ENCODE measurements at places on chromosomes 2 and 18.

- no peak for DNase-seq
Measured at GRCh38 chr18:49751427-49752094, 61.8 kb downstream of the ACAA2 start.

DNA sequence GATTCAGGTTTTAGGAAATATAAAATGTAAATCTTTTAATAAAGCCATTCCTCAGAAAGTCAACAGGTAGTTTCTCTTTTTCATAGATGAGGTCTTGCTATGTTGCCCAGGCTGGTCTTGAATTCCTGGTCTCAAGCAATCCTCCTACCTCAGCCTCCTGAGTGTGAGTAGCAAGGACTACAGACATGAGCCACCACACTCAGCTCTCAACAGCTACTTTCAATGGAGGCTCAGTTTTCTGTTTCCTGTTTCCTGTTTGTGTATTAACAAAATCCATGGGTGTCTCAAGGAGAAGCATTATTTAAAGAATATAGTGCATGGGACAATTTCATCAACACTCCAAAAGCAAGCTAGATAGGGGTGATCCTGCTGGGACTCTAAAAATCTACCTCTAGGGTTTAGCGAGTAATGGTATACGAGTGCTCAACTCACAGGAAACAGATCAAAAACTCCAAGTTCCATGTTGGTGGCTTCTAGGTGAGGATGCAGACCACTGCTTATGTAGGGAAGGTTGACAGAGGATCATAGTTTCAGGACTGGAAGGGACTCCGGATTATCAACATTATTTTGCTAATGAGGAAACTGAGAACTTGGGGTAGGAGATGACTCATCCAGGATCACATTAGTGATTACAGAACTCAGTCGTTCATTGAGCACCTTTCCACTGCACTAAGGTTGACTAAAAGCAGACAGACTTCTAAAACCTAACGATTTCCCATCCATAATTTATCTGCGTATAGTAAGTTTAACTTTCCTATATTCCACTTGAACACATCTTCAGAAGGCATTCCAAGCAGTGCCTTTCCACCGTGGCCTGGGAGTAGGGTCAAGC is 61.7 kb upstream of the WIPF1 start:
- DNase-seq = no peak

DNA sequence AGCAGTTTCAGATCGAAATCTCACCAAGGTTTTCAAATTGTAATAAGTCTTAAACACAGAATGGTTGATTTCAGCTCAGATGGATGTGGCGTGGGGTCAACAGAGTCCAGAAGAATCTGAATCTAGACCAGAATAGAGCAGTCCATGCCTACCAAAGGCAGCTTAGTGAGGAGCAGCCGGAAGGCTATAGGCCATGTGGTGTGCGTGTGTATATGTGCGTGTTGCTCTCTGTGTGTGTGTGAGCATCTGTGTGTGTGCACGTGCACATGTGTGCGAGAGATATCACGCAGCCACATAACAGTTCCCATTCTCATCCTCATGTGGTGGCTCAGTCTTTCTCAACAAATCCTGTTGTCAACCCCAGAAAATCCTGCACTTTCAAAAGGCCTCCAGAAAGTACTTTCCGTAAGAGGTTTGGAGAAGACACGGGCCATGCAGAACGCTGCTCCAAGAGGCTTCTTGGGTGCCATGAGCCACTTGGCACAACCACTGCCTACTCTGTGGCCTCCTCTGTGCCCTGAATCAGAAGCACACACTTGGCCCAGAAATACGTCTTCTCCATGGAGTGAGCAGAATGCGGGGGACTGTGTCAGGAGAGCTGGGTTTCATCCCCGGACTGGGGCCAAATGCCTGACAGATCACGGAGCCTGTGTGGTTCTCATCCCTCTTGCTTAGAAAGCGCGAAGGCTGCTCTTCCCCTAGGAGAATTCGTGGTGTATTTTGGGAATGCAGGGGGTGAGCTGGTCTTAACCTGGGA is 67.3 kb downstream of the ACKR3 start:
- no peak for DNase-seq

DNA sequence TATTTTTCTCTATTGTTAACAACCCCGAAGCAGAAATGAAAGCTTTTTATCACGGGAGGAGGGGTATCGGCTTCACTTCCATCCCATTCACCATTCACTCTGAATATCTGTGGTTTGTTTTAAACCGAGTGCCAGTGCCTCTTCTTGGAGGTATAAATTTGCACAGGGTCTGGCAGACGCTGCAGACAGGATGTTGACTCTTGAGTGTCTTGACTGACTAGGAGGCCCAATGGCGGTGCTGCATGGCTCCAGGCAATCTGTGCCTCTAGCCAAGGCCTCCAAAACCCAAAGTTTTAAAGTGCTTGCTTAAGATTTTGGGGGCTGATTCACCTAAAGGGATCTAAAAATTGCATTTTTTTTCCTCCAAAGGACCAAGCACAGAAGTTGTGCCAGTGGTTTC is 183.8 kb downstream of the LTBP1 start:
- no peak for DNase-seq

DNA sequence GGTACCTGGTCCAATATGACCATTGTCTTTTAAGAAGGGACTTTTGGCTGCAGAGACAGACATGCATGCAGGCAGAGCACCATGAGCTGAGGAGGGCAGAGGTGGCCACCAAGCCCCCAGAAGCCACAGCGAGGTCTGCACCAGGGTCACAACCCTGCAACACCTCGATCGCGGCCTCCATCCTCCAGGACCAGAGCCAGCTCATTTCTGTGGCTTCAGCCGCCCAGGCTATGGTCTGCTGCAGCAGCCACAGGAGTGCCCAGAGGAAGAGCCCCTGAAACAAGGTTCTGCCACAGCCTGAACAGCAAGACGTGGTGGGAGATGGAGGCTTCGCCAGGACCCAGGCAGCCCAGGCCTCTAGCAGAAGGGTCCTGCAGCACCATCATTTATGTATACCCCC is 53.9 kb downstream of the ANKMY1 start:
- DNase-seq = no peak

All from iPS DF 19.7 (cell line).